Activated CD8-positive, alpha-beta memory T cell treated with anti-CD3 and anti-CD28 coated beads for 24 hours (primary cell): ENCODE measurements at places on chromosomes 7 and 10.

DNA sequence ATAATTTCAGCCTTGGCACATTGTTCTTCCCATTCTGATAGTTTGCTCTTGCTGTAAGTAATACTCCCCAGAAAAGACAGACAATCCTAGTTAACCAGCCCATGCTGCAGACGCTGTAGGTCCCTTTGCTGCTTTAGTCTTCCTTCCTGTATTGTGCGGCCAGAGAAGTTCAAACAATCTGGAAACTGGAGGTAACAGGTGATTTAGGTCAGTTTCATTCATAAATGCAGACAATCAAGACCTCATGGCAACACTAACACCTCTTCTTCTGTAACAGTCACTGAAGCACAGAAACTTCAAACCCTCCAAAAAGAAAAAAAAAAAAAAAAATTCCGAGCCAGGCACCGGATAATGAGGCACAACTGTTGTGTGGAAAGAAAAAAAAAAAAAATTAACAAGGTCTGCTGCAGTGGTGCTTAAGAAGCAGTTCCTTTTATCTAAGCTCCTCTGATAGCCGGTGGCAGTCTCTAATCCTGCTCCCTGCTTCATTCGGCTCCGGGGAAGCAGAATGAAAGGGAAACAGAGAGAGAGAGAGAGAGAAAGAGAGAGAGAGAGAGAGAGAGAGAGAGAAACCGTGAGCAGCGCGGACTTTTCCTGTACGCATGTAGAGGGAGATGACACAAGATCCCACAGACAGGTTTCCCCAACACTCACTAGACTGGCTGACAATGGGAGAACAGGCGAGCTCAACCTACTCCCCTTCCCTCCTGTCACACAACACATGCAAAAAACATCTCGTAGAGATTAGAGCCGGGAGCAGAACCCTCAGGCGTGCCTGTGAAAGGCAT lies at the start of gene SEMA3A:
Gene SEMA3A, minus strand, starts transcription at position 306 of the 788 bp plus-strand sequence. Its CDS starts 203 bp downstream, at position 103.
- peak; percentile 58 for DNase-seq

DNA sequence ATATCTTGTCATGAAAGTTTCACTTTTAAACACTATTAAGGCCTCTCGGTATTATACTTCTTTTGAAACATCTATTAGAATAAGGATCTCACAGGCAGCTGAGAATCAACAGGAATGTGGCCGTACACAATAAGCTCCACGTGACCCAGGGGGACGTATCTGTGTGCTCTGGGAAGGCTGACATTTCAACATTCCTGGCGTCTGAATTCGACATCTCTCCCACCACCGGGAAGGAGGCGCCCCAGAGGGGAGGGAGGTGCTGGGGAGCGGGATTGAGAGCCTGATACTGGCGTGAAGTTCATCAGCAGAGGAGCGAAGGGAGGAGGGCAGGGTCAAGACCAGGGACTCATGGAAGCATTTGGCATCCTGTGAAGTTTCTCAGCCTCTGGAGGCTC lies 401.3 kb downstream of the DNAJB6 start:
- no peak for DNase-seq

GRCh38 chr10:12975906-12976305 lies 25.6 kb downstream of the CCDC3 start:
- DNase-seq: no peak

DNA sequence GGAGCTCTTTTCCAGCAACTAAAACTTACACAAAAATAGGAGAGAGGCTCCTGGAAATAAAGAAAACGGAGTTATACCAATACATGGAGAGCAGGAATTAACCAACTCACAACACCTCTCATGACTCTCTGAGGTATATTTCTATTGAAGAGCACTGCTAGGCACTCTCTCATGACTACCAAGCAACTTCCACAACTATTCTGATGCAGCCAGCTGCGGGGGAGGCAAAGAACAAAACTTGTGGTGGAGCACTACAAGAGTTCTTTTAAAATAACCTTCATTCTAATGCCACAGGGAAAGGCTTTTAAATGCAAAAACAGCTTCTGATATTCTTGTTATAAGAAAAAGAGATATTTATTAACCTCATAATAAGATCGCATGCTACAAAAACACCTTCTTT lies 140.7 kb downstream of the SLC25A13 start:
- no peak for DNase-seq

- DNase-seq: no peak
These were observed 118.8 kb downstream of the CDK6 start for GRCh38 chr7:92717623-92717992.

DNA sequence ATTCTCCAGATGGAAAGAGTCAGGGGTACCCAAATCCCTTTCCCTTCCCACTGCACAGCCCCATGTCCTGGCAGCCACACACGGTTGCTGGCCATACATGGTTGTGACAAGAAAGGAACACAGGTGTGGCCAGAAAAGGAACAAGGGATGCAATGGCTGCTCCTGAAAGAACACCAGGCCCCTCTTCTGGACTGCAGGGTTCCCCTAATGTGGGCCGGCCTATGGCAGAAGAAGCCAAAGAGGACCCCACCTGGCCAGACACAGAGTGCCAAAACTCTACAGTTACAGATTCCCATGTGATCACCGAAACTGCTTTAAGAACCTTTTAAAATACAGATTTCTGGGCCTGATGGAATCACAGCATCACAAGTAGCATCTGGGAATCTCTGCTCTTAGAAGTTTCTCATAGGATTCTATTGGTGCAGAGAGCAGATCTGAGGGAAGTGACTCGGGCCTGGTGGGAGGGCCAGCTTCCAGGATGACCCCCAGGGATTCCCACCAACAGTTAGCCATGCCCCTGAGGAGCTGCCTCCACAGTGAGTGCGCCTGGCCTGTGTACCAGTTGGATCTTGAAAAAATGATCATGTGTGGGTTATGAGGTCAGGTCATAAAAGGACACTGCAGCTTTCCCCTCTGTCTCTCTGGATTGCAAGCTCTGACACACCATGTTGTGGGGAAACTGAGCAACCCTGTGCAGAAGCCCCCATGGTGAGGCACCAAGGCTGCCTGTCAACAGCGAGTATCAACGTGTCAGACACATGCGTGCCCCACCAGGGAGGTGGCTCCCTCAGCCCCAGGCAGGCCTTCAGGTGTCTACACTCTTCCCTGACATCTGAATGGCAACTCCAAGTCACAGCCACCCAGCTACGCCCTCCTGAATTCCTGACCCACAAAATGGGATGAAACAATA lies 89.6 kb upstream of the LANCL2 start:
- DNase-seq: no peak

- DNase-seq: no peak
These were observed 22.3 kb downstream of the AMZ1 start for GRCh38 chr7:2710286-2710655.

DNA sequence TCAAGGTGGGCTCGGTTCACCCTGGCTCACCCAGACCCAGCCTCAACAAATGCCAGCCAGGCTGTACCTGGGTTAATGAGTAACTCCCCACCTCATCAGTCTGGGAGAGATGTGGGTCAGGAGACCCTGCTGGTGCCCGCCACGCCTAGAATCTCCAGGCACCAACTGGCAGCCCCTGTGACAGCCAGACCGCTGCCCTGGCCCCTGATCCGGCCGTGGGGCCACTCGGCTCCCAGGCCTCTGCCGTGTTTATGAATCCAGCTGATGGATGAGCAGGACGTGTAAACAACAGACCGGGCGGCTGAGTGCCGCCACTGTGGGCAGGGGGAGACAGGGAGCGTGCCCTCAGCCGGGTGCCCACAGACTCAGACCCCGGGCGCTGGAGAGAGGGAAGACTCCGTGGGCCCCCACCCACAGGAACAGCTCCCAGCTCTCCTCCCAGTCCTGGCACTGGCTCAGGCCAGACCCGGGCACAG lies 34.0 kb upstream of the PDGFA start:
- no peak for DNase-seq

DNA sequence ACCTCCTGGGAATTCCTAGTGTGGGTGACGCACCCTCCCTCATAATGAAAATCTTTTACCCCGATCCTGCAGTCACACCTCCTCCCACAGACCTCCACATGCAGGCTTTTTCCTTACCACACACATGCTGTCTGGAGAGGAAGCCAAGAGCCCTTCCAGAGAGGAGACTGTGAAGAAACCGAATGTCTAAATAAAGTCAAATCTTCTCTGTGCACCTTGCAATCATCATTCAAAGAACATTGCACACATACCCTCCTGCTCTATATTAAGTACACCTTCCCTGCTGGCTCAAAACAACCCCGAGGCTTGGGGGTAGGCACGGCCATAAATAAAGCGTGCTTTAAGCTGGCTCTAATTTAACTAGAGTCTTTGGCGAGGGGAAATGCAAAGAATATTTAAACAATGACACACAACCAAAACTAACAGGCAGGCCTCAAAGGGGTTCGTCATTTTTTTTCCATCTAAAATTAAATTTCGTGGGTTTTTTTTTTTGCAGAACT lies 34.9 kb downstream of the CALML3 start:
- no peak for DNase-seq

DNA sequence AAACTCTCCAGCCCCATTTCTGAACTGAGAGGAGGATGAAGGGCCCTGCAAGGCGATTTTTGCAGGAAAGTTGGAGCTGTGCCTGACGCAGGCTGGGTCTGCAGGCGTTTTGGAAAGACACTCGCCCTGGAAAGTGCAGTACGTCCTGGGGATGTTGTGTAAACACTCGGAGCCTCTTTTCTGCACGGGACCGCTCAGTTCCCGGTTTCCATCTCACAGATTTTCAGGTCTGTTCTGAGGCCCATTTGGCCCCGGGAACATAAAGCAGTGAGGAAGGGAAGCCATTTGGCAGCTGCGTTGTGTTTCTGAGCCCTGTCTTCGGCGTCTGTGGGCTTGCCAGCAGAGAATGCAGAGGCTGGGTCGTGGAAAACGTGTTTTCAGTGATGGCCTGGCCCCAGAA lies 655.0 kb upstream of the MGMT start:
- no peak for DNase-seq

GRCh38 chr7:44050121-44050914 lies 5.8 kb downstream of the DBNL start:
- peak; percentile 52 for DNase-seq
